ENCODE measurements at places on chromosomes 16 and 17.

- DNase-seq, result no peak
Observed at GRCh38 chr16:5020551-5020950, 13.2 kb downstream of the NAGPA start.

DNA sequence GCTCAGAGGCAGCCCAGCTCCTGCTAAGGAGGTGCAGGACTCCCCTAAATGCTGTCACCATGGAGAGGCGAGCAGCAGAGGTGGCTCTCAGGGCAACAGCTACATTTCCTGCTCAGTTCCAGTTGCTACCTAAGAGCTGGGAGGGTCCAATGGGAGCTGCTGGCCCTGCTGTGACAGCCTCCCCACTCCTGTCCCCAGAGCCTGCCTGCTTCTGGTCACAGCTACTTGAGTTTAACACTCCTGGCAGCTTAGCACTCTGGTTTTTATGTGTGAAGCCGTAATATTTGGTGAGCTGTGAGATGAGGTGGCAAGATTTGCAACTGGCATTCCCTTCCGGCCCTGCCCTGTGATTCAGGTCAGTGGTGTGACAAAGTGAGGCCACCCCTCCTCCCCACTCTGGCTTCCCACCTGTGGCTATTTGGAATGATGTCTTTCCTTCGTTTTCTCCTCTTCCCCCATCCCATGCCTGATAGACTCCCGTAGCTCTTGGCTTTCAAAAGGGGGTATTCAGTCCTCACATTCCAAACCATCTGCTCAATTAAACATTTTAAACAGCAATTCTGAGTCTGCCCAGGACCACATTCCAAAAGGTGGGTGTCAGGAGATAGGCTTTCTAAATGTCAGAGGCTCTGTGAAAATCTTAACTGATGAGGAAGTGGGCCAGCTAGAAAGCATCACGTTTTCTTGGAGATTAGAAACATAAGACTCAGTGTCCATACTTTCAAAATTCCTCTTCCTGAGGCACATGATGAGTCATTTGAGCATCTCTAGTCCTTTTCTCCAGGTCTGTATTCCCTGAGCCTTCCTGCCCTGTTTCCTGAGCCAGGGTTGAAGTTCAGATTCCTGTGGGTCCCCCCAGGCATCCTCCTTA is 42.6 kb upstream of the SKAP1 start:
- no peak for DNase-seq

GRCh38 chr16:82694239-82694874 is 67.6 kb downstream of the CDH13 start:
- no peak for DNase-seq

- DNase-seq, result no peak
Observed at GRCh38 chr17:13337864-13338371, 263.8 kb downstream of the HS3ST3A1 start.

- DNase-seq, result no peak
Observed at GRCh38 chr17:17675925-17676534, 5.2 kb upstream of the RAI1 start.

DNA sequence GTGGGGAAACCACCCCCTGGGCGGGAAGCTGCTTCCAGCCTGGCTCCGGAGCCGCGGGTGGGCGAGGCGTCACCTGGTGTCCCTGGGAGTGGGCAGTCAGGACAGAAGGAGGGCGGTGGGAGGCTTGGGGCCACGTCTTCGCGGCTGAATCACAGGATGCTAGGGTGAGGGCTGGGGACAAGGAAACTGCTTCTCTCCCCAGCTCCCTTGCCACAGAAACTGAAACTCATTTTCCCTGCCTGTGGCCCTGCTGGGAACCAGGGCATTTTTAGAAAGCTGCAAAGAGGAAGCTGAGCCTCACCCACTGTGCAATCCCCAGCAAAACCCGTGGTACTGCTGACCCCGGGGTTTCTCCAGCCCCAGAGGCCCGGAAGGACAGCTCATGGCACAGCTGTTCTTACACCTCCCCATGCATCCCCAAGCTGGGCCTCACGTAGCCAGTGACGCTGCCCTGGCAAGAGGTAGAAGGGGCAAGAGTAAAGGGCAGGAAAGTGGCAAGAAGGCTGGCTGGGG is 8.2 kb downstream of the RHBDF2 start:
- DNase-seq, result peak; percentile 17

Data from caudate nucleus (tissue), 63 donors.